ENCODE measurements at places on chromosomes 3 and 15. TPM values are rescaled to one million over a fixed set of nuclear protein-coding genes. Genes with fewer than 3 reads are reported as not detected.

Gene ITPKA
- total RNA-seq: 0.56 TPM

Gene LTK
- total RNA-seq: not detected

Gene VEPH1
- 8.2 TPM for total RNA-seq

Gene FAM107A
- total RNA-seq: 2.9 TPM

Gene ZNF774
- 1.4 TPM for total RNA-seq

Gene PLS1
- total RNA-seq: 0.85 TPM

Gene CCK
- total RNA-seq: not detected

Gene RLBP1
- total RNA-seq: not detected

Gene IGDCC3
- total RNA-seq: not detected
